ENCODE measurements at places on chromosomes 3 and 15.

DNA sequence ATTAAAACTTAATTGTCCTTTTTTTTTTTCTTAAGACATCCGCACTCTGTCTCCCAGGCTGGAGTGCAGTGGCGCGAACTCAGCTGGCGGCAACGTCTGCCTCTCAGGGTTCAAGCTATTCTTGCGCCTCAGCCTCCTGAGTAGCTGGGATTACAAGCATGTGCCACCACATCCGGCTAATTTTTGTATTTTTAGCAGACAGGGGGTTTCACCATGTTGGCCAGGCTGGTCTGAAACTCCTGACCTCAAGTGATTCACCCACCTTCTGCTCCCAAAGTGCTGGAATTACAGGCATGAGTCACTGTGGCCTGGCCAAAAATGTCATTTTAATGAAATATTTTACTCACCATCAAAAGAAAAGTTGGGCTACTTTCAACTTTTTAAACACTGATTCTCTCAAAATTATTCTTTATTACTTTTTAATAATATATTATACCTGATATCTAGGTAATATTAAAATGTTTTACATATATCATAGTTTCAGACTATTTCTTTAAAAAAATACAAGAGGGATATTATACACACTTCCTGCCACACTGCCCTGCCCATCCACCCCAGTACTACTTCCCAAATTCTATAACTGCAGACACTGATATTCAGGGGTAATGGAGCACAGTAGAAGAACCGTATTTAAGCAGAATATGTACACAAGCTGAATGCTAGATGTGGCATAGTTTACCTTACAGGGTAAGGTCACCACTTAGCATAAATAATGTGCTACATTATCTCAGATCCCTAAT lies 723.9 kb upstream of the ZNF385D start:
- no peak for DNase-seq

GRCh38 chr15:80173022-80173759 lies 20.4 kb downstream of the FAH start:
- DNase-seq, result peak; percentile 54

DNA sequence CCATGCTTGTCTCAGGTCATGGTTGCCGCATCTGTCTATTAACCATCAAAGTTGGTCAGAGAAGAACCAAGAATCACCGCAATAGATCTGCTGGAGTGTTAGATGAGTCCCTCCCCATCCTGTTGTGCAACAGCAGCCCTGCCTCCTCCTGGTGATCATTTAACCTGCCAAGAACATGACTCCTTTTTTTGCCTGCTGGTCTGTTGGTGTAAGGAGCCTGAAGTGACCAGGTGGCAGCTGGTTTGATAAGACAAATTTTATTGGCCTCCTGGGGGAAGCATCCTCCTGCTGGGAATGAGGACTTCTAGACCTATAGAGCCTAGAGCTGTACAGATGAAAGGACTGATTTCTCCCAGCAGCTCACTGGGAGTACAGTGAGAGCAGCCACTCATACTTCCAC lies 43.5 kb upstream of the RAF1 start:
- DNase-seq, result peak; percentile 18

- no peak for DNase-seq
Measured at GRCh38 chr15:52095597-52096262, 16.8 kb downstream of the BCL2L10 start.

GRCh38 chr3:54830658-54831057 lies 97.2 kb downstream of the LRTM1 start:
- DNase-seq, result peak; percentile 3
